ENCODE measurements at places on chromosomes 6 and 20.

DNA sequence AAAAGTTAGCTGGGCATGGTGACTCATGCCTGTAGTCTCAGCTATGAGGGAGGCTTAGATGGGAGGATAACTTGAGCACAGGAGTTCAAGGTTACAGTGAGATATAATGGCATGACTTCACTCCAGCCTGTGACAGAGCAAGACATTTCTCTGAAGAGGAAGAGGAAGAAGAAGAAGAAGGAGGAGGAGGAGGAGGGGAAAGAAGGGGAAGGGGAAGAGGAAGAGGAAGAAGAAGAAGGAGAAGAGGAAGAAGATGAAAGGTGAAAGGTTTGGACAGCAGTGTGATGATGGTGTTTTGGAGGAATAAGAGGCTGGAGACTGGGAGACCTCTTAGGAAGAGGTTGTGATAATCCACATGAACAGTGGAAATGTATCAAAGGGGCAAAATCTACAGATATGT is 410.7 kb upstream of the JAG1 start:
- no peak for DNase-seq

DNA sequence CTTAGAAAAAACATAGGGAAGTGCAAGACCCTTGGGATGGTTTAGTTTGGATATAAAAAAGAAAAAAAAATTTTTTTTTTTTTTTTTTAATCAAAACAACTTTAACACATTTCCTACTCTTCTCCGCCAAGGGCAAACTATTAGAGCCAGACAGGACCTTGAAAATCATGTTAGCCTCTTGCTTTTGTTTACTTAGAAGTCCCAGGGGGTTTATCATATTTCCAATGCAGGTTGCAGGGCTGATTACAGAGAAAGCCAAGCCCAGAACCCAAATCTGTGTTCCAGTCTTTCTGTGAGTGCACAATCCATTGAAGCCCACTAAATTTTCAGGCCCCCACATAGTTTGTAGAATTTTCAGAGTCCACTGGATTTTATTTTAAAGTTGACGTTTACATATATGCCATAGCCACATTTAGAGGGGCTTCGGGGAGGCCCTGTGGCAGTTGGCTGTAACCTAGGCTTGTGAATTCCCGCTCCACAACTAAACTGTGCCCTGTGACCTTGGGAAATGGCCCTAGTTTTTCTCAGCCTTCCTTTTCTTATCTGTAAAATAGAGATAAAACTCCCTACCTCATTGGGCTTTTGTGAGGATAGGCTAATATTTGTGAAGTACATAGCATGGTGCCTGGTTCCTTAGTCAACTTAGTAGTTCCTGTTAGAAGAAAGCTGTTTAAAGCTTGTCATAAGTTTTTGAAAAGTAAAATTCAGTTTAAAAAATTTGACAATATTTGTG is 55.7 kb downstream of the NCOA7 start:
- DNase-seq, result no peak

DNA sequence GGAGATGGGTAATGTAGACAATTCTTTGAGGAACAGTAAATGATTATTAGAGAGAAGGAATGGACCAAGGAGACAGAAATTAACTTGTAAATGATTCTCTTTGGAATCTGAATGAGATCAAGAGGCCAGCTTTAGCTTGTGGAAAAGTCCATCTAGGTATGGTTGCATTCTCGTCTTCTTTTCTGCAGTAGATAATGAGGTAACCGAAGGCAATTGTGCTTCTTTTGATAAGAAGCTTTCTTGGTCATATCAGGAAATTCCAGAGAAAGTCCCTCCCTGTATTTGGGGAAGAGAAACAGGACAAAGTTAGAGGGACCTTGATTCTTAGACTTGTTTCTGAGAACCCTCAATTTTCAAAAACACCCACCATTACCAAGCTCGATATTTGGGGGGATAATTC is 109.1 kb upstream of the PRSS16 start:
- no peak for DNase-seq

DNA sequence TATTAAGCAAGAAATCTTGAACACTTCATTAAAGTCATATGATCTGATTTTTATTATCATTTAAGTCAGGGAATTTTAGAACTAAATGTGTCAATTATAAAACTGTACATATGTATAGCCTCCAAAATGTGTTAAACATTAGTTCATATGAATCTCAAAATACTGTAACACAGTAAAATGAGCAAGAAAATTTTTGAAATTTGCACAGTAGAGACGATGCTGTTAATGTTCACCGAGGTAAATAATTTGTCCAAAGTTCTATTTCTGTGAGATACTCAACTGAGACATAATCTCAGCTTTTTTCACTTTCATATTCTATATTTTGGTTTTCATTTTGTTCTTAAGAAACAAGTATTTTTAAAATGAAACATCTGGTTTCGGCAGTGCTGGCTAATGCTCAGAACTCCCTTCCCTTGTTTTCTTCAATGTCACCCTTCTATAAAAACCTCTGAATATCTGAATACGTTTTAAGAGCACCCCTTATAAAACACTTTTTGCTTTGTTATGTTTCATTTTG is 353.1 kb downstream of the LAMA2 start:
- DNase-seq, result no peak

DNA sequence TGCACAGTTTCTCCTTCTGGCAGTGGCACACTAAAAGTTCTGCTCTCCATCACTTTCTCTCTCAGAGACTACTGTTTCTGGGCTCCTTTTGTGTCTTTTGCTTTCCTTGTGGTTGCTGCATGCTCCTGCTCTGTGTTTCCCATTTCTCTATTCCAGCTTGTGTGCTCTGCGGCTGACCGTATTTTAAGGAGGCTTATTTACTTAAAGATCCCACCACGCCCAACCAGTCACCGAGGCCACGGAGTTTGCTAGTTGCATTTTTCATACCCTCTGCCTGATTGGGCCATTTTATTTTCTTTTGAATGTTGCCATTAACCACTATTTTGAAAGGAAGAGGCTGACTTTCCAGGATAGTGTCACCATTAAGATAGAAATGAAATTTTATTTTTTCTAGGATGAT is 626.4 kb upstream of the MMS22L start:
- no peak for DNase-seq

GRCh38 chr6:98974309-98974708 is 26.6 kb upstream of the FBXL4 start:
- no peak for DNase-seq

- peak; percentile 64 for DNase-seq
Observed at GRCh38 chr6:169087443-169088041, 166.1 kb downstream of the THBS2 start.

- peak; percentile 81 for DNase-seq
Observed at GRCh38 chr6:152129691-152130151, 322.2 kb downstream of the ESR1 start.

- DNase-seq, result peak; percentile 85
Observed at GRCh38 chr6:13234130-13234529, 94.2 kb downstream of the TBC1D7 start.

- DNase-seq, result peak; percentile 68
Observed at GRCh38 chr6:140434761-140435160, 1060.3 kb upstream of the CITED2 start.

DNA sequence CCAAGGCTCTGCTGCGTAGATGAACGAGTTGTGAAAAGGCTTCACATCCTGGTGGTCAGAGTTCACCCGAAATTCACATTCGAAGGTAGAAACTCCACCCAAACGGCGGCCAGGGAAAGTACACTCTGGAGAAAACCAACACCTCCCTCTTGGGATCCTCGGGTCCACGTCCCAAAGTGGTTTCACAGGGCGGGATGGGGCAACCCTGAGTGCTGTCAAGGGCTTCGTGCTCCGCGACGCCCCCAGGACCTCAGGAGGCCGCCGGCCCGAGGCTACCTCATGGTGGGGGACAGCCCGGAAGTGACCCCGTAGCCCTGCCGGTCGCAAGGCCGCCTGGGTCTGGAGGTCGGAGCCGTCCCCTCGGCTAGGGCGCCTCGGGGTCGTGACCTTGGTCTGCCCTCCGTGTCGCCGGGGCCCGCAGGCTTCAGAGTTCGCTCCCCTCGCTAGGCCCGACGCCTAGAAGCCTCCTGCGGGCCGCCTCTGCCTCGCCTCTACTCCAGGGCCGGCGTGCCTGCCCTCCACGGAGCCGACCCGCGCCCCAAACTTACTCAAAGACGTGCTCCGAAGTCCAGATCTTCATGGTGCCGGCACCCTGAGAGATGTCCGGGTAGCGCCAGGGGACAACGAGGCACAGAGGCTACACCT is at the start of gene PRELID3B:
Gene PRELID3B (minus strand): TSS at position 636 of the 645 bp plus-strand sequence. CDS start 56 bp downstream, at position 580.
- DNase-seq, result peak; percentile 34

- DNase-seq, result peak; percentile 81
Observed at GRCh38 chr20:38970302-38970701, 8.2 kb downstream of the DHX35 start.

GRCh38 chr6:35343835-35344550 is 1.6 kb downstream of the PPARD start:
- DNase-seq, result no peak

DNA sequence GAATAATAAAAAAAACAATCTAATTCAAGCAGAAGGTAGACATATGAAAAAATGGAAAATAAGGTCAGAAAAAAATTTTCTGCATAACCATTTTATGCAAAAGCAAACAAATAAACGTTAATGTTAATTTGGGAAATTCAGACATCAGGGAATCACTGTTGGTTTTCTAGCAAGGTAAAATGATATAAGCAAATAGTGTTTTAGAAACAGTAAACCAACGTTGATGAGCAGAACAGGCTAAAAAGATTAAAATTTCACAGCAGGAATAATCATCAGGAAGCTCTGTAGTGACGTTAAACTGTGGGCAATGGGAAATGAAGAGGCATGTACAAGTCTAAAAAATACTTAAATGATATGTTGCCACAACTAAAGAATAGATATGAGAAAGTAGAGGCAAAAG is 54.5 kb upstream of the HMGCLL1 start:
- no peak for DNase-seq

DNA sequence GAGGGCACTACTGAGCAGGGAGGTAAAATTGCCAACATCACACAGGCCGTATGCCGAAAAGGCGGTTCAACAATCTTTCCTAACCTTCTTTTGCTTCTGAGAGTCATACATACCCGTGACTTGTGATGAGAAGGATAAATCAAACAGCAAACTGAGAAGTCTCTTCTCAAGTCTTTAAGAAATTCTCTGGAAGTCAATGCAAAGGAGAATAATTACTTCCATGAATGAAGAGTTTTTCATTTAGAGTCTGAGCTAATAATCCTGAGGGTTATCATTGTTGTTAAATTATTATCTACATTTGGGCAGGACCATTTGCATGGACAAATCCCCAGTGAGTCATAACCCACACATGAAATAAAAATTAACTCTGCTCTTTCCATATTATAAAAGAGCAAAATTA is 22.4 kb upstream of the ILRUN start:
- no peak for DNase-seq

- DNase-seq, result peak; percentile 28
Observed at GRCh38 chr6:27312146-27312949, at the start of gene POM121L2. Gene POM121L2, minus strand, starts transcription at chr6:27312273. Its CDS starts 103 bp downstream, at chr6:27312170.

GRCh38 chr6:75117701-75118100 is 88.2 kb downstream of the COL12A1 start:
- peak; percentile 48 for DNase-seq

DNA sequence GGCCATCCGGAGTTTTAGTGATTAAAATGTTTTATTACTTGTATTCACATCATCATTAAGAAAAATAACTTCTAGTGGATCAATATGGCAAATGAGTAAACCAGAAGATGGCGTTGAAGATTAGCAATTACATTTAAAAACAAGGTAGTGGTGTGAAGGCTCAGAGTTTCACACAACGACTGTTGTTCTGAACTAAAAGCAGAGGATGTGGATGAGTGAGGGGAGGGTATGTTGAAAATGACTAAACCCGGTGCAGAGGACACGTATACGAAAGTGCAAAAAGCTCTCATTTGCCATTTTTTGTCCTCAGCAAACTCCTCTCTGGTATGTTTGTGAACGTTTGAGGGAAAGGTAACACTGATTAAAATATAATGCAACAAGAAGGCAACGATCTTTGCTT is 1.9 kb upstream of the IRF4 start:
- DNase-seq, result no peak

GRCh38 chr20:8129211-8129976 is 2.7 kb upstream of the PLCB1 start:
- DNase-seq, result no peak

GRCh38 chr20:41592516-41593216 is 25.5 kb downstream of the CHD6 start:
- no peak for DNase-seq

- no peak for DNase-seq
Observed at GRCh38 chr6:90072501-90072900, 178.2 kb downstream of the GJA10 start.

GRCh38 chr6:127366282-127367022 is 23.0 kb upstream of the ECHDC1 start:
- DNase-seq, result peak; percentile 97

DNA sequence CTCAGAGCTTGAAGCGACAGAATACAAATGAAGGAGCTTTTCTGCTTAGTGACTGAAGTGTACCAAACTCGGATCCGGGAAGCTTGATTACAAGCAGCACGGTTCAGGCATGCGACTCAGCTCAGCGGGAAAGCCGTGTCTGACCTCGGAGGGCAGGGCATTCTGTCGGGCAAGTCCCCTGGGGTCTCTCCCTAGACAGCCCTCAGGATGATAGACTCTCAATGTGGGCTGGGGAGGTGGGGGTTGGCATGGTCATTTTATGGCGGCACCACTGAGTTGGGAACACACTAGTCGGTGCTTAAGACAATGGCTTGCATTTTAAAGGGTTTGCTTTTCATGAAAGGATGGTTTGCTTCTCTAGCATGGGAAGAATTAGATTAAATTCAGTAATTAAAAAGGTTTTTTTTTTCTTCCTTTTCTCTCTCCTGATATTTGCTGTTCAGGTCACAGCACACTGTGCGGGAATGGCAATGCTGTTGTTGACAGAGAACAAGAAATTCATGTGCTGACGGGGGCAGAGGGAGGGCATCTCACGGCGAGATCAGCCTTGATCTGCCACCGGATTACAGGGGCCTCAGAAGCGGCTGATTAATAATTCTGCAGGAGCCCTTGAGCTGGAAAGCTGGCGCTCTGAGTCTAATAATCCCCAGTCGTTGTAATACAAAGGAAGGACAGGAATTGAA is 80.7 kb upstream of the TRAF3IP2 start:
- DNase-seq, result no peak

- peak; percentile 67 for DNase-seq
Observed at GRCh38 chr20:10217721-10218410, 764 bp upstream of the SNAP25 start.

DNA sequence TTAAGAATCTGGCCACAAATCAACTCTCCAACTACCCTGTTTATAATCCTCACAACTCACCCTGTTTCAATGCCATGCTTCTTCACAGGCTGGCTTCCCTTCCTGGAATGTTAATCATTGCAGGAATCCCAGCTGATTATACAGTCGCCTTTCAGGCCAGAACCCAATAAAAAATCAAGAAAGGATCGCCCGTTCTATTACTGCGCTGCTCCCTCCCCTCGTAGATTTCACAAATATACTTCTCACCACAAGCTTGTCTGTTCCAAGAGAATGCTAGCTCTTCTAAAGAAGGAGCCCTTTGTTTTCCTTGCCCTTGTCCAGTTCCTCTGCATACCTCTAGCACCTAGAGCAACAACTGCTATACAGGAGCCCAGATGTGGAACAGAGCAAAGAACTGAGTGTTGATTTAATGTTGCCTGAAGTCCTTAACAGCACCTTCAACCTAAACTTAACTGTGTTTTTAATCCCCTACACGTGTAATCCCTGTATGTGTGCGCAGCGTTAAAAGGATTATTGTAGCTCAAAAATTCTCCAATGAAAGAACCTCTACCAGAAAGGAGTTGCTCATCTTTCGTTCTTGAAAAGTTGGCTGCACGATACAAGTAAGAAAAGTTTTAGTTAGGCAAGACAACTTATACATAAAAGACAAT is 988 bp downstream of the ECHDC1 start:
- peak; percentile 70 for DNase-seq

GRCh38 chr6:29826271-29826670 is 1.4 kb upstream of the HLA-G start:
- no peak for DNase-seq

- DNase-seq, result no peak
Observed at GRCh38 chr6:68126089-68126749, 508.9 kb upstream of the ADGRB3 start.
